Omental fat pad (tissue), 4 donors: ENCODE measurements at places on chromosomes 7 and 10.

GRCh38 chr10:93272884-93273675, 199.4 kb downstream of the CYP26A1 start:
- no peak for DNase-seq

GRCh38 chr7:30434140-30434799, 44.3 kb downstream of the NOD1 start:
- DNase-seq: no peak

GRCh38 chr10:71133710-71134686, 78.4 kb upstream of the UNC5B start:
- no peak for DNase-seq

GRCh38 chr10:16795410-16796073, 21.7 kb downstream of the RSU1 start:
- no peak for DNase-seq

GRCh38 chr10:97185326-97186058, at the start of gene SLIT1:
Gene SLIT1 (minus strand): TSS chr10:97185959. CDS start chr10:97185674, 285 bp downstream.
- DNase-seq: no peak

DNA sequence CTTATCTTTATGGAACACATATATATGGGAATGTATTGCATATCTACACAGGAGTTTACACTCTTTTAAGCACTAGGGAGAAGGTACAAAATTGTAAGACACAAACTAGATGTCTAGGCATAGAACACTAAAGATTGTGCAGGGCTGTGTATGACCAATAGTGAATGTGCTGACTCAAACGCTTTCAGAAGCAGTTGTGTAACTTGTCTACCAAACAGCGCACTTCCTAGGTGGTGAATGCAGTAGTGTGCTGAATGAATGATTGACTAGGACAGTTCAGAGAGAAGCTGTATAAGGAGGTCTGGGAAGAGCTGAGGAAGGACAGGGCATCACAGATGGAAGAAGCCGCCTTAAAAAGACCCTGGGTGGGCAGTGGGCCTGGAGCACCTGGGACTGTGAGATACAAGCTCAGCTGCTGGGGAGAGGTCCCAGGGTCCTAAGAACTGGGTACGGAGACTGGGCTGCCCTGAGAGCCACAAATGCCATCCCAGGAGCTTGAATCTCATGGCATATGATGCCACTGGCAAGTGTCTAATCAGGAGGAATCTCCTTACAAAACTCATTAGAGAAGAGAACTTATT, 14.2 kb downstream of the CLRN3 start:
- no peak for DNase-seq

DNA sequence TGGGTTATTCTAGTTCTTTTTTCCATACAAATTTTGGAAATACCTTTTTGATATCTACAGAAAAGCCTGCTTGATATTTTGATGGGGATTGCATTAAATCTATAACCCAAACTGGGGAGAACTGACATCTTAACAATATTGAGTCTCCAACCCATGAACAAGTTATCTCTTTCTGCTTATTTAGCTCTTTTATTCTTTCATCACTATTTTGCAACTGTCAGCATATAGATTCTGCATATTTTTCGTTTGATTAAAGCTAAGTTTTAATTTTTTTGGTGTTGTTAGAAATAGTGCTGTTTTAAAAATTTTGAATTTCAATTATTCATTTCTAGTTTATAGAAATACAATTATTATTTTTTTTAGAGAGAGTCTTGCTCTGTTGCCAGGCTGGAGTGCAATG, 97.9 kb downstream of the EMX2 start:
- no peak for DNase-seq

DNA sequence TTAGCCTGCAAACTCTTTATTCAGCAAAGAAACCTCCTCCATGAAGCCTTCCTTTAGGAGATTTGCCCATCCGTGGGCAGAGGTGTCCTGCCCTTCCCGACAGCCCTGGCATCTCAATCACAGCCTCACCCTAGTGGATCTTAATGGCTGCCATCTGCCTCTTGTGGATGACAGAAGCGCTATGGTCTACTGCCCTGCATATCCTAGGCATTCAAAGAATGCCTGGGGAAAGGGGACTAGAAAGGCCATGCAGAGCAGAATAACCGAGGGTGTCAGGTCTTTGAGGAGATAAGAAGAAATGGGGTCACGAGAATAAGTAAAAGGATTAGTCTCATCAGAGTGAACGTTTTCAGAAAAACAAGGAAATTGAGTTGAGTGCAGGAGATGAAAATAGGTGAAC, 57.7 kb upstream of the SPOCK2 start:
- no peak for DNase-seq

DNA sequence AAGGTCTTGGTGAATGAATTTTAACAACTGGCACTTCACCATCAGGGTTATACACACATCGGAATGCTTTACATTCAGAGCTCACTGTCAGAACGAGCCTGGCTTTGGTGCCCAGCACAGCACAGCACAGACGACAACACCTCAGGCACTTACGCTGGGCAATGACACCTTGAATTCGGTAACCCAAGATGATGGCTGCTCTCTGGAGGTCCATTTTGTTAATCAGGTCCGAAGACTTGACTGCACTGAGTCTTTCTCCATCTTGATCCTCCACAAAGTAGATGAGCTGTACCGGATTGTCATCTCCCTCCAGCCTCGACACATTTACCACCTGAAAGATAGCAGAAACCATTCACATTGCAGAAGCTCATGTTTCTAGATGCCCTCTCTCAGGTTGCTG, 82.4 kb downstream of the KIAA1549 start:
- no peak for DNase-seq
